ENCODE measurements at places on chromosomes 6 and 20.
A peak's percentile ranks its signal among the peaks of the same experiment; 100 is the strongest.

DNA sequence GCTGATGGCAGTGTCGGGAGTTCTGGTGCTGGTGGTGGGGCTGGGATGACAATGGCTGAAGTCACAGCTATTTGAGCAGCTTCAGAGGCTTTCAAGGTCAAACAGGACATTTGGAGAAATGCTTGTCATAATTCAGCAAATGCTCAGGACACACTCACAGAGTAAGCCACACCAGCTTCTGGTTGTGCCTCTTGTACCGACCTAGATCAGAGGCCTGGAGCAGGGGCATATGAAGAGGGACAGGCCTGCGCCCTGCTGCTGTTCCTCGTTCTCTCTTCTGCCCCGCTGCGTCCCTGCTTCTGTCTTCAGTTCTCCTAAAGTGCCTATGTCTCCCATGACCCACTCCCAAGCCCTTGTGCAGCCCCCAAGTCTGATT lies 893 bp upstream of the PGC start:
- no peak for DNase-seq

DNA sequence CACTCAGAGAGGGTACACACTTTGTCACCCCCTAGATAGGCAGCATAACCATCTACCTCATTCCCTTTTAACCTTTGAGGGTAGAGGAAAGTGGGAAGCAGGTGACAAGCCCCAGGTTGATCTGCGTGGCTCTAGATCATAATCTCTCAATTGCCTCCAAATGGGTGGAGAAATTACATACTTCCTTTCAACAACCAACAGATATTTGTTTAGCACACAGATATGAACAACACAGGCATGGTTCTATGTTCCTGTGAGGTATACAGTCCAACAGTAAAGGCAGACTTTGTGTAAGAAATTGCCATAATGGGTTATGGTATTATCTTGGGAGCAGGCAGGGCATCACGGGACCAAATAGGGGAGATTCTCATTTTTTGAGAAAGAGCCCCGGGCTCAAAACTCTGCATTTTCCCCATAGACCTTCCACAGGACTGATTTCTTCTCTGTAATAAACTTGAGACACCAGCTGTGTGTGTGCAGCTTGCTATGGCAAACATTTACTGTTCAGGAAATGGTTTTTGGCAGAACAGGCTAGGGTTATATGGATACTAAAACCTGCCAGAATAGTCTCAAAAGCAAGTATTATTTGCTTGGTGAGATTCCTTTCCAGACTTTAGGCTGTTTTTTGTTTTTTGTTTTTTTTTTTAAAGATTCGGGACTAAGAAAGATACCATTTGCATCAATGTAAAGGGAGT lies 126.2 kb downstream of the CD164 start:
- DNase-seq = no peak

DNA sequence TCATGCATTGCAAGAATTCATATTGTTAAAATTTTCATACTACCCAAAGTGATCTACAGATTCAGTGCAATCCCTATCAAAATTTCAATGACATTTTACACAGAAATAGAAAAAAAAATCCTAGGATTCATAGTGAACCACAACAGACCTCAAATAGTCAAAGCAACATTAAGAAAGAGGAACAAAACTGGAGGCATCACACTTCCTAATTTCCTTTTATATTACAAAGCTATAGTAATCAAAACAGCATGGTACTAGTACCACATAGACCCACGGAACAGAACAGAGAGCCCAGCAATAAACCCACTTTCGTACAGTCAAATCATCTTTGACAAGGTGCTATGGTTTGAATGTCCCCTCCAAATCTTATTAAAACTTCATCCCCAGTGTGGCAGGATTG lies 39.7 kb downstream of the NTSR1 start:
- DNase-seq = no peak

- DNase-seq = no peak
These were observed 9.9 kb downstream of the LAMA5 start for GRCh38 chr20:62357187-62357667.

GRCh38 chr6:169132352-169132940 lies 121.2 kb downstream of the THBS2 start:
- DNase-seq = no peak

GRCh38 chr20:59193325-59193724 lies 29.7 kb downstream of the ZNF831 start:
- DNase-seq = no peak

- no peak for DNase-seq
These were observed 520 bp downstream of the KCNK17 start for GRCh38 chr6:39313526-39314272.

DNA sequence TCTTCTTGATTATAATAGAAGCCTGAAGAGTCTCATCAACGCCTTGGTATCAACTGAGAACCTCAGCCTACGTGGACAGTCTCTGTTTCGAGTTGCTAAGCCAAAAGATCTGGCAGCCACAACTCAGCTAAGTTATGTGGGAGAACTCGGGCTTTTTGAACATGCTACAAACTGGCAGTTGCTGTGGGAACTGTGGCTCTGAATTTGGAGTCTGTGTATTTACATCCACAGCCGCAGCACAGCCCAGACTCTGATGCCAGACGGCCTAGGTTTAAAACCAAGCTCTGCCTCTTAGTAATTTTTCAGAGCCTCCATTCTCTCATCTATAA lies 35.8 kb downstream of the RIPOR2 start:
- DNase-seq = no peak

DNA sequence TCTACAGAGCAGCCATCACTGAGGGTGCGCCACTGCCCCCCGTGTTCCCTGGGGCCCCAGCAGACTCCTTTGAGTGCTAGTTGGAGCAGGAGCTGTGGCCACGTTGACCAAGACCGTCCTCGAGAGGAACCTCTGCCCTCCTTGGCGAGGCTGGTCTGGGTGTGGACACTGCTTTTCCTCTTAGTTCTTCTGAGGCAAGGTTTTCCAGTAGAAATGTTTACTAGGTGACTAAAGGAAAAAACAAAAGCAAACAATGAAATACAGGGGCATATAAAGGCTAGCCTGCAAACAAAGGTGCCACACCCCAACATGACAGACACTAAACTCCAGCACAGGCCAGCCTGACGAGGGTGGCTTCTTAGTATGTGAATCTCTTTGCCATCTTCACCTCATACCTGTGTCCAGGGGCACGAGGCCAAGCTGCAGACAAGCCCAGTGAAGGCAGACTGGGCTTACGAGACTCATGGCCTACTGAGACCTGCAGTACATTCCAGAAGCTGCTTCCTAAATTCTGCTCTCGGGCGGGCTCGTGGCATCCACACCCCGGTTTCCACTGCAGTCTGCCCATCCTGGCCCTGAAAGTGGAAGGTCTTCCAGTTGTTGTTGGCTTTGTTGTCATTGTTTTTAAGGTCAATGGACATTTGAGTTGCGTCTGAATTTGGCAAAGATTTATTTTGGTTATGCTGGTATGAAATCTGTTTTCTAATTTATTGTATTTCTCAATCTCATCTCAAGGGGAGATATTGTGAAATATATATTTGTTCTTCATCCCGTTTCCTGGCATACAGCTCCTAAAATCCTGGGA lies 39.2 kb downstream of the FAM50B start:
- no peak for DNase-seq

DNA sequence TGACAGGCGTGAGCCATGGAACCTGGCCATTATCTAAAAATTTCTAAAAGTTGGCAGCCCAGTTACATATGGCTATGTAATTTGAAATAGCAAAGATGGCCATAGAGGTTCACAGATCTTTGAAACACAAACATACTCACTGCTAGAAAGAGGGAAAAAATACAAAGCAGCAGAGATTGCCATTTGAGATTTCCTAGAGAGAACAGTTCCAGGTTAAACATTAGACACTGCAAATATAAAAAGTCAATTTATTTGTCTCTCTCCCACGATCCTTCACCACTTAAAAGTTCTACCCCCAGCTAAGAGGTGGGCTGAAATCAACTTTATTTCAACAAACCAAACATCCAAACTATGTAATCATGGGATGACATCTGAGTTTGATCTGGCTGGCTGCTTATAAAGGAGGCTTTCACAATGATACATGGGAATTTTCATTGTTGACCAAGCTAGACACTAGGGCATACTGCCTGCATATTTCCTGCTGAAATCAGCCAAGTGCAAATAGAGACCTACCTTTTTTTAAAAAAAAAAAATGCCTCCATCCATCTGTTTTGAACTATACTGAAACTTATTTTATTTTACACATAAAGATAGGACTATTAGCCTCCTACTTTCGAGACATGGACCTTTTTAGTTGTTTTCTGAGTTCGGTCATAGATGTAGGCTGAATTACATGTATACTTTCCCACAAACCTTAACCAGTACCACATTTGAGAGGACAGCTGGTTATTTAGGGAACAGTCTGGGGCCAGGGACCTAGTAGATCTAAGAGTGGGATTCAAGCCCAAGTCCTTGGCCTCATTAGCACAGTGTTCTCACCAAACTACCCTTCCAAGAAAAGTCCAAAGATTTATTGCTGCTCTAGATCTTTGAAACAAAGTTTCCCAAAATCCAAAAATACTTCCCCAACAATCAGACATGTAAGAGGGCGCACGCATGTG lies 16.6 kb downstream of the DCDC2 start:
- no peak for DNase-seq

- DNase-seq = no peak
These were observed 75.6 kb downstream of the CNBD2 start for GRCh38 chr20:36043892-36044515.

GRCh38 chr6:144745439-144745838 lies 460.3 kb downstream of the UTRN start:
- no peak for DNase-seq

GRCh38 chr6:145758113-145758512 lies 22.8 kb upstream of the EPM2A start:
- no peak for DNase-seq

GRCh38 chr20:7151676-7152470 lies 384.4 kb downstream of the BMP2 start:
- no peak for DNase-seq

GRCh38 chr6:63600136-63600535 lies 27.9 kb downstream of the LOC128125822 start:
- no peak for DNase-seq

DNA sequence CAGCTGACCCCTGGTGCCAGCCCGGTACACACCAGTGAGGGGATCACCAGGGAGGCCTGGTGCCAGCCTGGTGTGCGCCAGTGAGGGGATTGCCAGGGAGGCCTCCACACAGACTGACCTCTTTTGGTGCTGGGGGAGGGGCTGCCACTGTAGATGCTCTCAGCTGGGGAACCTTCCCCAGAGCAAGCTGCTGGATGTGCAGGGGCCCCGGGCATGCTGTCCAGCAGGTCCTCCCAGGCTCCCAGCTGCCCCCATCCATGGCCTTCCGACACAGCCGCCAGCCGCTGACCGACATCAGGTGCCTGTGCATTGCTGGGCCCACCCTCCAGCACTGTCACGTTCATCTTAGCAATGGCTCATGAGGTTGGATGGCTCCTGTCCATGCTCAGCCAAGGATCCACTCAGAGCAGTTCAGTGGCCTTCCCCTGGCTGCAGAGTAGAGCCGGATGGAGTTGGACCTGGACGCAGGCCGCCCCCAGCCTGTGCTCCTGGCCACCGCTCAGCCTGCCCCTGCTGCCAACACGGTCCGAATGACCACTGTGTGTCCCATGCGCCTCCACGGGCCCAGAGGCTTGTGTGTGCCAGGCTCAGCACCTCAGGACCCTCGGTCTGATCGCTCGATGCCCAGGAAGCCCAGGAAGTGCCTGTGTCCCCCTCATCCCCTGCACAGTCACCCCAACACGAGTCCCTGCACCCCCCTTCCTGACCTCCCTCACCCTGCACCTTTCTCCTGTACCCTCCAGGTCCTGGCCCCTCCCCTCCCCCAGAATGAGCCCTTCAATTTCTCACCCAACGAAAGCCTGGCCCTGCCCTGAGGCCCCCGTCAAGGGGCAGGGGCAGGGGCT lies 95.7 kb downstream of the YTHDF1 start:
- no peak for DNase-seq

GRCh38 chr6:39843305-39844020 lies 51.3 kb downstream of the DAAM2 start:
- no peak for DNase-seq

DNA sequence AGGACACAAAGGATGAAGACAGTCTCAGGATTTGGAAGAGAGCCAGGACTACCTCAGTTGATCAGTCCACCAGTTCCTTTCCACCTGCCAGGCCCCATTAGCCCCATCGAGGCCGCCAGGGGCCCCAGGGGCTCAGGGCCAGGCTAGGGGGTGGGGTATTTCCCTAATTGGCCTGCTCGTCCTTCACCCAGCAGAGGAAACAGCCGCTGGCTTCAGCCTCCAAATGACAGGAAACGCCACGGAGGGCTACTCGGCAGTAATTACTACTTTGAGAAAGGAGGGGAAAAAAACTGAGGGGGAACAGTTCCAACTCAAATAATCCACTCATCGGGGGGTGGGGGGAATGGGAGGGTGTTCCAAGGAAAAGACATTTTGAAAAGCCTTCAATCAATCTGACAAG lies 42.7 kb downstream of the MAFB start:
- DNase-seq = no peak

- no peak for DNase-seq
These were observed 69.8 kb upstream of the TINAG start for GRCh38 chr6:54238396-54238795.

GRCh38 chr20:9503526-9504245 lies 10.7 kb upstream of the LAMP5 start:
- DNase-seq = no peak

- DNase-seq = no peak
These were observed 16.9 kb upstream of the STK35 start for GRCh38 chr20:2084703-2085102.

GRCh38 chr6:28543651-28544610 lies 18.2 kb downstream of the GPX5 start:
- peak; percentile 48 for DNase-seq

GRCh38 chr6:109958626-109959025 lies 19.5 kb upstream of the GPR6 start:
- DNase-seq = no peak

DNA sequence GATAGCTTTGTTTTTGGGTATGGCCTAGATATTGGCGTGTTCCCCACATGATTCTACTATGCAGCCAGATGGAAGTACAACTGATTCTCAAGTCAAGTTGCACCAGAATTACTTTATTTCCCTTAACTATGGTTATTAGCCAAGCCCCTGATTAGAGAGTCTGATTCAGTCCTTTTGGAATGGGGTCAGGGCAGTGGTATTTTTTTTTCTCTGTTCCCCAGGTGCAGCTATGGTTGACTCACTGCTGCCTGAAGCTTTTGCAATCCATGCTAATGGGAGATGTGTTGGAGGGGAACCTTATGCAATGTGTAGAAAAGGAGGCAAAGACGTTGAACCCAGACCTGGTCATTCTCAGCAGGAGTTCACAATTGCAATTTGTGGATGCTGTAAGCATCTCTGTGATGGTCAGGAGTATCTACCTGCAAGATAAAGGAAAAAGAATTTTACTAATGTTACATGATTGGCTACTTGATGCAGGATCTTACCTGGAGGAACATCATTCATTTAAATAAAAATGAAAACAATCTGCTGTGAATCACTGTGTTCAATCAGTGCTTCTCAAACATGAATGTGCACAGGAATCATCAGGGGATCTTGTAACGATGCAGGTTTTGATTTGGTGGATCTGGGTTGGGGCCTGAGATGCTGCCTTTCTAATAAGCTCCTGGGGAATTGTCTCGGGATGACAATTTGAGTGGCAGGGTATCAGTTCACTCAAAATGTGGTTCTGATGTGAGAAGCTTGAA lies 49.4 kb downstream of the PFDN4 start:
- no peak for DNase-seq
